ENCODE measurements at places on chromosomes 3 and 15. TPM values are rescaled to one million over a fixed set of nuclear protein-coding genes. Genes with fewer than 3 reads are reported as not detected.

Gene CKMT1B
- total RNA-seq = not detected

Gene CAMP
- total RNA-seq = not detected

Gene CEP19
- 1.1 TPM for total RNA-seq

Gene PPP1R14D
- total RNA-seq = not detected

Gene CISH
- total RNA-seq = 9.3 TPM

Gene SOX14
- not detected for total RNA-seq

Gene BCHE
- 96.2 TPM for total RNA-seq

Gene HYAL1
- 4.8 TPM for total RNA-seq

Gene GOLGA6B
- 0.40 TPM for total RNA-seq

Gene DTX3L
- total RNA-seq = 24.5 TPM

DNA sequence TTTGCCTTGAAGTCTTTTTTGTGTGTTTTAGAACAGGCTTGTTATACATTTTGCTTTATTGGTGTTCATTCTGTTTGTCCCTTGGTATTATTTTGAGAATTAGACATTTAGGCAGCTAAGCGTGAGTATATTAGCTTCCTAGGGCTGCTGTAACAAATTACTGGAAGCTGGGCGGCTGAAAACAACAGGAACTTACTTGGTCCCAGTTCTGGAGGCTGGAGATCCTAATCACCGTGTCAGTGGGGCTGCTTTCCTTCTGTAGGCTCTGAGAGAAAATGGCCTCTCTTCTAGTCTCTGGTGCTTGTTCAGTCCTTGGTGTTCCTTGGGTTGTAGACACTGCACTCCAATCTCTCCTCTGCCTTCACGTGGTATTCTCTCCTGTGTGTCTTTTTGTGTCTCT is 142.3 kb downstream of the KLHL25 start:
- ATAC-seq = no peak

DNA sequence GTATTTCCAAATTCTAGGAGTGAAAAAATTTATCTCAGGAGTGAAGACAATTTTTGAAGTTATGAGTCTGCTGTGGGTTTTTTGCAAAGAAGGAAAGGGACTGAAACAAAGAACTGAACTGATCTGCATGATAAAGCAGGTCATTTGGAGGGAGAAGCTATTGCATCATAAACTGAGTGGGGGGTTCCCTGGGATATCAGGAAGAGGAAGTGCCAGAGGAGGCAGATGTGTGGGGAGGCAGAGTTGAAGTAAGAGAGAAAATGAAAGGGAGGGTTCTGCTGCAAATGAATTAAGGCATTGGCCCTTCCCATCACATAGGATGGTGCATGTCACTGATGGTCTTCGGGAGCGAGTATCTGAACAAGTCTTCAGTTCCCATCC is 379.2 kb downstream of the VPS13C start:
- ATAC-seq = no peak

GRCh38 chr15:94610485-94610884 is 379.1 kb downstream of the MCTP2 start:
- ATAC-seq = no peak

GRCh38 chr3:139619484-139619883 is 58.3 kb downstream of the NMNAT3 start:
- no peak for ATAC-seq

- no peak for ATAC-seq
Observed at GRCh38 chr15:76996076-76996525, 1.2 kb downstream of the PSTPIP1 start.

- no peak for ATAC-seq
Observed at GRCh38 chr15:68019814-68020525, 34.1 kb upstream of the PIAS1 start.

DNA sequence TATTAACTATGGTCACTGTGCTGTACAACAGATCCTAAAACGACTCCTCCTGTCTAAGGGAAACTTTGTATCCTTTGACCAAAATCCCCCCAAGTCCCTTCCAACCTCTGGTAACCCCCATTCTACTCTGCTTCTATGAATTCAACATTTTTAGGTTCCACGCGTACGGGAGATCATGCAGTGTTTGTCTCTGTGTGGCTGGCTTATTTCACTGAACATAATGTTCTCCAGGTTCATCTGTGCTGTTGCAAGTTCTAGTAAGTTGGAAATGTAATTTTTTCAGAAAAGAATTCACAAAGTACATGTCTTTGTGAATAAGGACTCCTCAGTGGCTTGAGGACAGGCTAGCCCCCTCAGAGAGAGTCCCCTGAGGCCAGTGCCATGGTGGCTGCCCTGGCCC is 66.1 kb downstream of the ATP10A start:
- ATAC-seq = peak; percentile 73

- no peak for ATAC-seq
Observed at GRCh38 chr3:182451871-182452270, 341.4 kb upstream of the ATP11B start.

- ATAC-seq = no peak
Observed at GRCh38 chr3:126746395-126747177, 42.5 kb downstream of the CHCHD6 start.

GRCh38 chr3:8996681-8997121 is 33.4 kb upstream of the RAD18 start:
- peak; percentile 82 for ATAC-seq

DNA sequence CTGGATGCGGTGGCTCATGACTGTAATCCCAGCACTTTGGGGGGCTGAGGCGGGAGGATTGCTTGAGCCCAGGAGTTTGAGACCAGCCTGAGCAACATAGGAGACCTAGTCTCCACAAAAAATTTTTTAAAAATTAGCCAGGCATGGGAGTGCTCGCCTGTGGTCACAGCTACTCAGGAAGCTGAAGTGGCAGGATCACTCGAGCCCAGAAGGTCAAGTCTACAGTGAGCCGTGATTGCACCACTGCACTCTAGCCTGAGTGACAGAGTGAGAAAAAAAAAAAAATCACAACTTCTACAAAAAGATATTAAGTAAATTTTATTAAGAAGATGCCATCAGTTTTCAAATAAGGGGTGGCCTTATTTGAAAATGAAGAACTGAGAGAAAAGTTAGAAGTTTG is 11.9 kb upstream of the PLA2G4D start:
- ATAC-seq = no peak

DNA sequence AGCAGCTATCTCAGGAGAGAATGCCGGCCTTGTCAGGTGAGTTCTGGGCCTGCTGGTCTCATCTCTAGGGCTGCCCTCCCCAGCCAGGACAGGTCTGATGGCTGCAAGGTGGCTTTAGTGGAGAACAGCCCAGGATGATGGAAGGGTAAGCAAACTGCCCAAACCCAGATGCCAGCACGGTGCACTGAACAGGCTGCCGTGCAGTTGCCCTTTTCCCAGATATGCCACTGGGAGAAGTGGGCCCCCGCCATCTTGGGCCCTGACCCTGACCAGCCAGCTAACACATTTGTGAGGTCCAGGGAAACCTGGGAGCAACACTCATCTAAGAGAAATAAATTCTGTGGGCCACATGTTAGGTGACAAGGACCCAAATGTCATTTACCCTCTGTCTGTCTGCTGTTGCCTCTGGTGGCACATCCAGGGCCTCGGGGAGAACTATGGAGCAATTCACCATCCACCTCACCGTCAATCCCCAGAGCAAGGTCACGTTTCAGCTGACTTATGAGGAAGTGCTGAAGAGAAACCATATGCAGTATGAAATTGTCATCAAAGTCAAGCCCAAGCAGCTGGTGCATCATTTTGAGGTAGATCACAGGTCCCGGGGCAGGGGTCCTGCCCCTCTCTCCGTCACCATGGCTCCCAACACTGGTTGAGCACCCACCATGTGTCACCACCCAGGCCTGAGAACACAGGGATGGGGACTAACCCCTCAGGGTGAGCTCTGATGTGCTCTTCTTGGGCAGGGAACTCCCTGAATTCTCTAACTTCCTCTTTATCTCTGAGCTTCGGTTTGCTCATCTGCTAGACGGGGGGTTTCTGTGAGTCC is 1.8 kb downstream of the ITIH1 start:
- no peak for ATAC-seq

DNA sequence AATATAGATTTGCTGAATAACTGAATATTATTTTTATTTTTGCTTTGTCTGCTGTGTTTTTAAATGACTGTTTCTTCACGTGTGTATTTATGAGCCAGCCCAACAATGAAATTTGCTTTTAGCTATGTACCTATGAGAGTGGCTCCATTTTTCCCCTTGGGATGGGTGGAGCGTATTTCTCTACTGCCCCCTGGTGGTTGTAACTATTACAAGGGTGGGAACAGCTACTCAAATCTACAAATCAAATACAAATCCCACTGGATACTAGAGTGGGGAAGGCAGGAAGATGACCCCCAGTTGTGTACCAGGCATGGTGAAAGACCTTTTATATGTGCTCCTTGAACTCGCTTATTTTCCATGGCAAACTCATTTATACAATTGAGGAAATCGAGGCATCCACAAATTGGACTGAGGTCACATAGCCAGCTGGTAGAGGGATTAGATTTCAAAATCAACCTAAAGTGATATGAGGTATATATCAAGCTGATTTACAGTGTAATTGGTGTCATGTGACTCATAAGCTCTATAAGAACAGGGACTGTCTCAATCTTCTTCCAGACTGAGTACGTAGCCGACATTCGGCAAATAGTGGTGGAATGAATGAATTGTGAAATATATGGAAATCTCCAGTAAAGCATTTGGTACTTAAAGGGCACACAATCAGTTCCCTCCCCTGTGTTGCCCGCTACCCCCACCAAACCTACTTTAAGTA is 69.5 kb upstream of the VEPH1 start:
- ATAC-seq = peak; percentile 55

DNA sequence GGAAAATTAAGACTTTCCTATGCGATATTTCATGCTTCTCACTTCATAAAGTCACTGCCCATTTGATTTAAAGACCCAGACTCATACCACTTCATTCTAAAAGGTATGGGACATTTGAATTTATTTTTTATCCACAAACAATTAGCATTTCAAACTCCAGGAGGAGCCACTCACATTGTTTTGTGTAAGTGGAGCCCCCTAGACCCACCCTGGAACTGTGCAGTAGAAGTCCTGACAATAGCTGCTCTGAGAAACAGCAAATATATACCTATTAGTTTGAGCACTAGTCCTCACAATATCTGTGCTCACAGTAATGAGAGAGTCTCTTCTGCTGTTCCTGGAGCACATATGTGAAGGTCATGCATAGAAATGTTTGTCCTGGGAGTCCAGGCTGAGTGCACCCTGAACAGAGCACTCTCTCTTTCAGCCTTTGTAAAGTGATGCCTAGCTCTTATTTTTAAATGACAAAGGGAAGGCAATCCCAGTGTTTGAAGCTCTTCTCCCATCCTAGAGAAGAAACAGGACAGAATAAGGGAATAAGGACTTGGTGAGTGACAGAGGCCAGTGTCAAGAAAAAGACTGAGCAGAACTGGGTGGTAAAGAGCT is 127.5 kb upstream of the STRIT1 start:
- ATAC-seq = no peak

DNA sequence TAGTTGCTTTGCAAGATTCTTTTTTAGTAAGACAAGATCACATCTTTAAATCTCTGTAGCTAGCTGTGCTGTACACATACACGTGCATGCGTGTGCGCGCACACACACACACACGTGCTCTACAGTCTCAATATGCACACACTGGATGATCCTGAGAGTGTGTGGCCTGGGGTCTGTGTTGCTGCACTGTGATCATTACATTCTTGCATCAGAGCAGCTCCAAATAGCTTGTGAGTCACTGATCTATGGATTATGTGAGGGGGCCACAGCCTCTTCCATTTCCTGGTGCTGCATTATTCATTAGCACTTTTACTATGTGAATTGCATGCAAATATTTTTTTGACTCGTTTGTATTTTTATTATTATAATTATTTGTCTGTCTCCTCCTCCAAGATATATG is 34.6 kb downstream of the MCTP2 start:
- ATAC-seq = no peak

DNA sequence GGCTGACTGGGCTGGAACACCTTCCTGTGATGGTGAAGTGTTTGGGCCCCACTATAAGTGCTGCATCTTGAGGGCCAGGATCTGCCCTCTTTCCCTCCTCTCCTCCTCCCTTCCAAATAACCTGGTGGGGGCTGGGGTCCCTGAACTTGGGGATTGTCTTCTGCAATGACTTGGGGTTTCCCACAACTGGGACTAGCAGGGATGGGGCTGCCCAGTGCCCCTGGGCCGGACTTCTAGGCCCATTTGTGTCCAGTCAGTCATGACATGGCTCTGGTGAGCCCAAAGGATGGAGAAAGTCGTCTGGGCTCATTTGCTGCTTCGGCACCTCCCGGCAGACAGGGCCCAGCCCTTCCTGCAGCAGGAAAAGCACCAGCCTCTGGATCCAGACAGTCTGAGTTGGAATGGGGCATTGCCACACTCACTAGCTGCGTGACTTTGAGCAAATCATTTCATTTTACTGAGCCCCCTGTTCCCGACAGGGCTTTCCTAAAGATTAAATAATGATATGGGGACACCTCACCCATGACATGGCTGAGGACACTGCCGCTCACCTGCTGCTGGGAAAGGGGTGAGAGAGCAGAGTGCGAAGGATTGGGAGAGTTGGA is 113.2 kb downstream of the DNAJB8 start:
- ATAC-seq = no peak

- ATAC-seq = peak; percentile 67
Observed at GRCh38 chr3:161415506-161416231, 44.4 kb upstream of the SPTSSB start.

DNA sequence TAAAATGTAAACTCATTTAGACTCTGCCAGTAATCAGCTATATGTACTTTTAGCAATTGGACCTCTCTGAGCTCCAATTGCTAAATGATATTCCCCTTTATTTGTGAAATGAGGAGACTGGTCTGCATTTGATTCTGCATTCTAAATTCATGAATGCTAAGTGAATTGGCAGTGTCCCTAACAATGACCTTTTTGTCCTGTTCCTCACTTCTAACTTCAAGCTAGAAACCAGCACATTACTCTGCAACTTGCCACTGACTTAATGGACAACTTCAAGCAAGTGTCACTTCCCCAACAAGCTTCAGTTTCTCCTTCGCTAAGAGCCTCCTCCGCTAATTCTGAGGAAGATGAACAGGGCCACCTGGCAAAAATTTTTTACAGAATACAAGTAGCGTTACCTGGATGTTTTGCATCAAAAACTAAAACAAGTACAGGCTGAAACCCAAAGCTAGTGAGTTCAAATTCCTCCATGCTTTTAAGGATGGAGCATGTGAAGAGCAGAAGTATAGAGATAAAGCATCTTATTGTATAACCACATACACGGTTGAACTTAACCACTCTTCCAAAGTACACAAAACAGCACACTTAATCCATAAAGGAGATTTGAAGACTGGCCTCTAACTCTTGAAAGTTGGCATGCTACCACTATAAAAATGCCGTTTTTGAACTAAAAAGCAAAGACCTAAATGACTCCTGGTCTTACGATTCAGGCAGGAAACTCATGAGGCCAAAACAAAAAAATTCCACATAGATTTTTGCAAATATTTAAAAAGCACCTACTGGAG is 207.6 kb downstream of the MAGI1 start:
- no peak for ATAC-seq

GRCh38 chr15:99095626-99096025 is 9.3 kb upstream of the SYNM start:
- ATAC-seq = no peak

Data from gastroesophageal sphincter (tissue), 4 donors.